ENCODE measurements at places on chromosomes 7 and 10.

DNA sequence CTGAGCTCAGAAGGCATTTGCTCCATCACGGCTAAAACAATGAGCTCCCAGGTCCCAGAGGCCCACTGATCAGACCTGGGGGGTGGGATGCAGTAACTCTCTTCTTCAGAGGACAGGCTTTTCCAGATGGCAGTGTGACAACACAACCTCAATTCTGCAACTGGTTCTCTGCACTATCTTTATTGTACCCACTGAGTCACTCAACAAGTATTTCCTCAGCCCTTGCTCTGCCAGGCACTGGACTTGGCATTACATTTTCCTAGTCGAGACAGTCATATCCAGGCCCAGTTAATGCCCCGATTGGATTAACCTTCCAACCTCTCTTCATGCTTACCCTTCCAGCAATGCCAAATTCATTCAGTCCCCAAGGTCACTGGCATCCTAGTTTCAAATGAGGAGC, 72.6 kb downstream of the JAZF1 start:
- no peak for DNase-seq

- DNase-seq: no peak
Observed at GRCh38 chr7:42107484-42108240, 129.3 kb downstream of the GLI3 start.

GRCh38 chr10:123377883-123378282, 223.7 kb downstream of the BUB3 start:
- DNase-seq: no peak

GRCh38 chr10:70500368-70500767, 21.8 kb downstream of the PALD1 start:
- no peak for DNase-seq

DNA sequence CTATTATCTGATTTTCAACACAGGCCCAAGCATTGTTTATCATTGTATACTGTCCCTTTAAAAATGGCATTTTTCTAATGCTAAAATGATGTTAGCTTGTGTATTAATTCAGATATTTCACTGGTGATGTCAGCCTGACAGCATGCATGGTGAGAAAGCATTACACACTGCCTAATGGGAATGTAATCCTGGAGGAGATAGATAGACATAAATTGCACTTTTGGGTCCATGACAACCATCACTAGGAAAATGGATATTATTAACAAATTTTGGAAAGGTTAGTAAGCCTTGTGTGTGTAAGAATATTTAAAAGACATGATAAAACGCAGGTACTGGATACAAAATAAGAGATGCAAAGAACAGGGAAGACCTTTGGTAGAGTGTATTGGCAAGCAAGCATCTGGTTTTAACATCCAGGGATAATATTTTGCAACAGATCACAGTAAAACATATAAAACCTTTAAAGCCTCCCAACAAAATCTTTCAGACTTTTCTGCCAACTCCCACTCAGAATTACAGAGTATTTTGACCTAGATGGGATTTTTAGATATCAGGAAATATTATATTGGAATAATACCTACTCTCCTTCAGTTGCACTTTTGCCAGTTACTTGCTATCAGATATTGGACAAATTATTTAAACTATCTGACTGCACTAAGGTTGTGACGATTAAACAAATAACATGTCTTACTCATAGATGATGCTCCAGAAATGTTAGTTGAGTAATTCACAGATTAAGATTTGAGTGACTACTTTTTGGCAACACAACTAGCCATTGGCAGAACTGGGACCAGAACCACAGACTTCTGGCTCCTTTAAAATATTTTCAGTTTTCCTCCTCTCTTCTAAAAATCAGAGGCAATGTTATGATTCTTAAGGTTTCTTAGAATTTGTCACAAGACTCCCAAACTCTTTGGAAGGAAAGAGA, 291.6 kb upstream of the SEMA3C start:
- DNase-seq: peak; percentile 20

Data from hematopoietic multipotent progenitor cell treated with erythropoietin and hydrocortisone succinate and interleukin-3 and kit ligand, for 8 days (in vitro differentiated cells).